ENCODE measurements at places on chromosomes 11 and 22.
A peak's percentile ranks its signal among the peaks of the same experiment; 100 is the strongest.

DNA sequence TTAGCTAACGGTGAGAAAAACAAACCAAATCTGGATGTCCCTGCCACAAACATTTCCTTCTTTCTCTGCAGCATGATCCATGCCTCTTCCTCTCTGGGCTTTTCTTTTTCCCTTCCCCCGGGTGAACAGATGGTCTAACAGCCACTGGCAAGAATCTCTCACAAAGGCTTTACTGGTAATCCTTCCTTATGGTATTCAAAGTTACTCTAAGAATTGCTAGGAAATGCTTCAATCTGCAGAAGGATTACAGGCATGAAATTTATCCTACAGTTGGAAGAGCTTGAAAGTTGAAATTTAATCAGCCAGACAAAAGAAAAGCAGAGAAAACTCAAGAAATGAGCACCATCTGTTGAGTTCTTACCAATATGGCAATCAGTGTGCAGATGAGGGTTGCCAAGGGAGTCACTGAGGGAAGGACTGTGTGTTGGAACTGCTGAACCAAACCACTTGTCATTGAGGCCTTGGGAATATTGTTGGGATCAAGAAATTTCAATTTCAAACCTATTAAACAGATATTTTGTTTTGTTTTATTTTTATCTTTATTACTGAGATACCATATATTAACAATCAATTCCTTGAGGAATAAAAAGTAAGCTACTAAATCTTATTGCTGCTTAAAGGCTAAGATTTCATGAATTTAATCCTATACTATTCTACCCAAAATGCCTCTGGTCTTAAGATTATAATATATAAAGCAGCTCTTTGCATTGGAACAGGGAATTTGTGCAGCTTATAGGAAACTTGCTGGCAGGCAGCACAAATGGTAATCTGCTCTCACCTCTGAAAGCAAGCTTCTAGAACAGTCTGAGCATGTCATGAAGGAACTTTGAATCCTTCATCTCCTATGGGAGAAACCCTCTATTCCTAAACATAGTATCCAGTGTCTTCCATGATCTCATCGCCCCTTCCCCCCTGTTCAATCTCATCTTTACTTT lies 29.7 kb upstream of the NDUFC2 start:
- no peak for DNase-seq

- no peak for DNase-seq
Measured at GRCh38 chr11:46105134-46105628, 16.1 kb downstream of the PHF21A start.

DNA sequence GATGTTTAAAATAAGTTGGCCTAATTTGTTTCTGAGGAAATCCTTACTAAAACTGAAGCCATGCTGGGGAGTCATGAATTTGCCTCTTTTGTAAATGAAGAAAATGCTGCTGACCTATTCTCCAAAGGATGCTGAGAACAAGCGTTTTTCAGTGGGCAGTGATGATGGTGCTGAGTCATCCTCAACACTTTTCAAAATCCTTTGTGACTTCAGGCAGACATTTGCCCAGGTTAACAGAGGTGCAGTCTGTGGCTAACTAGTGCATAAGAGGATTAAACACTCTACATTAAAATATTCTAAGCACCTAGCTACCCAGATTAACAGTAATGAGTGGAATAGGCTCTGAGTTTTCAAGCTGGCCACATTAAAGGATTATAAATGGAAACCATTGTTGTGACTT lies 509.0 kb downstream of the DLG2 start:
- no peak for DNase-seq

- DNase-seq, result no peak
Measured at GRCh38 chr11:69560141-69560790, 78.8 kb downstream of the LINC01488 start.

GRCh38 chr11:65479184-65480145 lies 19.4 kb upstream of the MALAT1 start:
- no peak for DNase-seq

DNA sequence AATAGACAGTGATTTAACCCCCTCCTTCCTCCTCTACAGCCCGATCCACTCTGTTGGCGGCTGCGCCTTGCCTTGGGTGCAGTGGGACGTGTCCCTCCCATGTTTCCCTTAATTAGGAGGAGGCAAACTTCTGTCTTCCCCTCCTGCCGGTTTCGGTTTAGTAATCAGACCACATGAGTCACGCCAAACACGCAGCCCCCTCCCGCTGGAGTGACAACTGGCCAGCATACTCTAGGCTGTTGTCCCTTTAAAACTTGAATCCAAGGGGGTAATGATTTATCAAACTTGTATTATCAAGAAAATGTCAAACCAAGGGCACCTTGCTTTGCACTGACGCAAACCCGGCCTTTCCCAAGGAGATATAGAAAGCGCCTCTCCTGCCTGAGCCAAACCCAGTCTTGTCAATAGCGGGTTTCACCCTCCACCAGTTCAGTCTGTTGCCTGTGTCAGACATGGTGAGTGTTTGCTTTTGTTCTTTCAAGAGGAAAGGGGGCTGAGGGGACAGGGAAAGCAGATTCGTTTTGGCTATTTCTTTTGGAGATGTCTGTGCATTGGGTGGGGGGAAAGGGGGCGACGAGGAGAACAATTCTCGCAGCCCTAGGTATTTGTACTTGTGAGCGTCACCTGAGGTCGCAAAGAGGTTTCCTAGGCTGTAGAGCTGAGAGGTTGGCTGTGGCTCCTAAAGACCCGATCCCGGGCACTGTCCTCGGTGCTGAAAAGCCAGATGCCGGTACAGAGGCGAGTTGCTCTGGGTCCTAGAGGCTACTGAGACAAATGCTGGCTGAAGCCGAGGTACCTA lies at the start of gene SLC6A5:
TSS of gene SLC6A5 (plus strand) at position 388 of the 799 bp plus-strand sequence. CDS start at position 453, 65 bp downstream.
- peak; percentile 5 for DNase-seq

DNA sequence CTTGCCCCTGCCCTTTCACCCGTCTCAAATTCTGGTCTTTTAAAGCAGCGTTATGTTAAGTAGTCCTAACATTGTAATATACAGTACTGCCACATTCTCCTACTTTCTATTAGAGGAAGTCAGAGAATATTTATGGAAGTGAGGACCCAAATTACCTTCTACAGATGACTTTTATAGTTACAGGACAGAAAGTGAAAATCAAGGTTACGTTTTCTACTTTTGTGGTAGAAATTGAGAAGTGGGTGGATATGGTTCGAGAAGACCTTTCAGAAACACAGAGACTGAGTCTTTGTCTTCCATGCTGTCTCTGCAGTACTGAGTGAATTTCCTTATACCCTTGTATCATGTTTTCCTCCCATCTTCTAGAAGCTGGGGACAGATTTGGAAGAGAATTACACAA lies 17.1 kb downstream of the SC5D start:
- no peak for DNase-seq

DNA sequence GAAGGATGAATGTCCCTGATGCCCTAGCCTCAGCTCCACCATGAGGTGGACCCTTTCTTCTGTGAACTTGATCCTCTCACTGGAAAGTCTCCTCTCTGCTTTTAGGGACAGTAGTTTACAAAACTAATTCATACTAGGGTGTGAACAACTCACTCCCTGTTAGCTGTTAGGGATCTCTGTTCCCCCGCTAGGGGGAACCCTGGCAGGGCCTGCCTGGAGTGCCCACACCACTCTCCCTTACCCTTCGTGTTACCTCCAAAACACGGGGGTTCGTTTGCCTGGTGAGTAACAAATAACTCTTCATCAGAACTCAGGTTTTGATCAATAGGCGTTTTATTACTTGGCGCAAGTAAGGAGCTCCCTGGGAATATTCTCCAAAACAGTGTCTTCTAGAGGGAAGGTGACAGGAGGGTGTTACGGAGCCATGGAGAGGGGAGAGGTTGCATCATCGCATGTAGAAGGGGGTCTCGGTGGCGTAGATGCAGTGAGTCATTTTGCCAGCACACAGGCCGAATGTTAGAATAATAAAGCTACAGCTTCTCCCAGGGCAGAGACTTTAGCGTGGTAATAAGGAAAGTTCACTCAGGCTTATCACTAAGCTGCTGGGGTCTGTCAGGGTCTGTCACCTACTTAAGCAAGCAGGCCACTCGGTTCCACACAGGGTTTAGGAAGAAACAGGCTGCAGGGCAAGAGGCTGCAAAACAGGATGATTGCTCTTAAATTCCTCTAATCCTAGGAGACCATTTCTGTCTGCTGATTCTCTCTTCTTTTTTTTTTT lies 45.8 kb downstream of the C11orf96 start:
- DNase-seq, result no peak

DNA sequence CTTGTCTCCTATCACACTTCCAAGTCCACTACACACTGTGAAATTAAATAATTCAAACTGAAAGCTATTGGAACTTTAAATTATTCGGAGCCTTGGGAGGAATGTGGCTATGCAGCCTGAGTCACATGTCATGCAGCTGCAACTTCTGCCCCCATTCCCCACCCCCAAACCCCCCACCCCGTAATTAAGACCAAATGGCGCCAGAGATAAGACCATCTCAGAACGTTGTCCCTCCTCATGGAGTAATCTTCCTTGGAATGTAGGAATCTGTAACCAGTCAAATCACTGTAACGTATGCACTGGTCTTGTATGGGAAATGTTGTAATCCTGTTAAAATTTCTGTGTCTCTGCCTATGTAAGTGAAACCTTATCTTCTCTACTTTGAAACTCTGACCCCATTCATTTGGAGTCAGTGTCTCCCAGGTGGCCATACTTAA lies 37.0 kb downstream of the GAB2 start:
- no peak for DNase-seq

DNA sequence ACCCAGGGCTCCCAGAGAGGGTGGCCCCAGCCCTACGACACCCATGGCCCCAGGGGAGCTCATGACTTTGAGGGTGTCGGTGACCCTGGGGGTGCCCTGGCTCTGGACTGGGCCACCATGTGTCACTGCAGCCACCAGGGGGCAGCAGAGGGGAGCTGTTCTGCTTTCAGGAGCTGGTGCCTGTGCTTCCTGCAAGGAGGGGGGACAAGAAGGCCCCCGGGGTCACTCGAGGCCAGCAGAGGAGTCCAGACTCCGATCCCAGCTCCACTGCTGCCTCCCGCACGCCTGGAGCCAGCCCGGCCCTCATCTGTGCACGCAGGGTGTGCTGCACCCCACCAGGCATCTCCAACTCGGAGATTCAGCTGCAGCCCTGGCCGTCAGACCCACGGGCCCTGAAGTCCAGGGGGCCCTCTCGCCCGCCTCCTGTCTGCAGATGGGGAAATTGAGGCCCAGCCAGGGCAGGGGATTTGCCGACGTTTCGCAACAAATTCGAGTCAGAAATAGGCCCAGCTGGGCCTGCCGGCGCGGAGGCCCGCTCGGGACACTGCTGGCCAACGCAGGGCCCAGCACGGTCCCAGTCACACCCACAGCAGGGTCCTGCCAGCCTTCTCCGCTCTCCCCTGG lies 29.5 kb upstream of the WNT7B start:
- peak; percentile 89 for DNase-seq

DNA sequence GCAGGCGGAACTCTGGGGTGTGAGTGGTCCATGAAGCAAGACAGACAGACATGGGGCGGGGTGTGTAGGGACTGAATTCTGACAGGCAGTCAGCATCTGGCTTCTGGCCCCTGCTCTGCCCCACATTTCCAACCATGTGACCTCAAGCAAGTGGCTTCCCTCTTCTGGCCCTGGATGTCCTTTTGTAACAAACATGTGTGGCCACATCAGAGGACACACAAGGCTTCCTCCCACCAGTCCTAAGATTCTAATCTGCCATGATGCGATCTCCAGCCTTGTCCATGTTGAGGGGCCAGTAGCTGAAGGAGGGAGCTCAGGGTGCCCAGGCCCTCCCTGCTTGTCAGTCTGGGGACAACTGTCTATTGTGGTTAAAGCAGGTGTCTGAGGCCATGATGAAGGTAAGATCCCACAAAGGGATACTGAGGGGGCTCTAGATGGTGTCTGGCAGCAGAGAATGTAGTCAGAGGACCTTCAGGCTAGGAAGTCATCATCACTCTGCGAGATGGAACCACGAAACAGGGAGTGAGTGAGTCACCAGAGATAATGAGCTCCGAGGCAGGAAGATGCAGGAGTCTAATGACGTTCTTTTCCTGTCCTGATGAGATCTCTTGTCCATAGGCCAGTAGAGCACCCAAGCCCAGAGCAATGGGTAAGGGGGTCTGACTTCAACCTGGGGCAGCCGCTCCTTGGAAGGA lies 27.4 kb downstream of the DRD2 start:
- peak; percentile 21 for DNase-seq

- DNase-seq, result no peak
Measured at GRCh38 chr11:108097179-108097578, 24.2 kb upstream of the ACAT1 start.

DNA sequence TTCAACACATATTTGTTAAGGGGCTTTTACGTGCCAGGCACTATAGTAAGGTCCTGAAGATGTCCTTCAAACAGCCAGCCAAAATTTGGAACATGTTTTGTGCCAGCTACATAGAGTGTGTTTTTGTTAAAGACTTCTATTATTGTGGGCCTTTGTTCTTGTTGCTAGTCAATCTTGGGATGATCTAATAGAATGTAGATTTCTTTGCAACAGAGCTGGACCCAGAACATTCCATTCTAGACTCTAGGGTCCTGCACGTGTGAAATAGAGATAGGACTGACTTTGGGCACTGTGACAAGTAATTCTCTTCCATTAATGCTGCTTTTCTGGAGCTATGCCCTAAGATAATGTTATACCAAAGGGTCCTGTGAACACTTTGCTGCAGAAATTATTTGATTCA lies 16.9 kb upstream of the IPO7 start:
- DNase-seq, result no peak

GRCh38 chr11:88307749-88308425 lies 29.6 kb downstream of the CTSC start:
- no peak for DNase-seq

DNA sequence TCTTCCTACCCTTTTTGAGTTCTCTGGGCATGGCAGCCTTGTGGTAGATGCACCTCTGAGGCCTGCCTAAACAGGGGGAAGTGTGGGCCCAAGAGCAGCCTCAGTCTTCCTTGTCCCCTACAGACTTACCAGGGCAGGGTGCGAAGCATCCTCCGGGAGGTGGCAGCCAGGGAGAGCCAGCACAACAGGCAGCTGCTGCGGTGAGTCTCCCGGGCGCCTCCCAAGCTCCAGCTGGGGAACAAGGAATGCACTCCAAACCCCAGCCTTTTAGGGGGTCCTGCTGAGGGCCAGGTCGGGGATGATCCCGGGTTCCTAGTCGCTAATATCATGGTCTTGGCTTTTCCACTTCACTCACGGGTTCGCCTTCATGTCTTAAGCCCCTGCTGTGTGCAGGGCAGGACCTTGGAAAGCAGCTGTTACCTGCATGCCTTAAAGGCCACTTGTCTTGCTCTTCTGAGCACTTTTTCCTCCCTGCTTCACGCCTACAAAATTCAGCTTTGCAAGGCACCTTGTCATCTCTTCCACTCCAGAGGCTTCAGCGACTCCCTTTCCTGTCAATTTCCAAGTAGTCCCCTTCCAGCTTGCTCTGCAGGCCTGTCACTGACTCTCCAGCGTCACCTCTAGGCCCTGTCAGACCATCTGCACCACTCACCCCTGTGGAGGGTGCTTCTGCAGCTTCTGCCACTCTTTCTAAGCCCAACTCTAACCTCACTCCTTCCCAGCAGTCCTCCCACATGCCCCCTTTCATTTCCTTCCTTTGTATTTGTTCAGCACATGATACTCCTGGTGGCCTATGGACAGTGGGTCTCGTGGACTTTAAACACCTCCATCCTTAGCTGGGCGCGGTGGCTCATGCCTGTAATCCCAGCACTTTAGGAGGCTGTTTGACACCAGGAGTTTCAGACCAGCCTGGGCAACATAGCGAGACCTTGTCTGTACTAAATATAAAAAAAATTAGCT lies 57.0 kb downstream of the PISD start:
- no peak for DNase-seq

Measured in inflammatory macrophage (primary cell).